ENCODE measurements at places on chromosomes 5 and 9.
A peak's percentile ranks its signal among the peaks of the same experiment; 100 is the strongest.

DNA sequence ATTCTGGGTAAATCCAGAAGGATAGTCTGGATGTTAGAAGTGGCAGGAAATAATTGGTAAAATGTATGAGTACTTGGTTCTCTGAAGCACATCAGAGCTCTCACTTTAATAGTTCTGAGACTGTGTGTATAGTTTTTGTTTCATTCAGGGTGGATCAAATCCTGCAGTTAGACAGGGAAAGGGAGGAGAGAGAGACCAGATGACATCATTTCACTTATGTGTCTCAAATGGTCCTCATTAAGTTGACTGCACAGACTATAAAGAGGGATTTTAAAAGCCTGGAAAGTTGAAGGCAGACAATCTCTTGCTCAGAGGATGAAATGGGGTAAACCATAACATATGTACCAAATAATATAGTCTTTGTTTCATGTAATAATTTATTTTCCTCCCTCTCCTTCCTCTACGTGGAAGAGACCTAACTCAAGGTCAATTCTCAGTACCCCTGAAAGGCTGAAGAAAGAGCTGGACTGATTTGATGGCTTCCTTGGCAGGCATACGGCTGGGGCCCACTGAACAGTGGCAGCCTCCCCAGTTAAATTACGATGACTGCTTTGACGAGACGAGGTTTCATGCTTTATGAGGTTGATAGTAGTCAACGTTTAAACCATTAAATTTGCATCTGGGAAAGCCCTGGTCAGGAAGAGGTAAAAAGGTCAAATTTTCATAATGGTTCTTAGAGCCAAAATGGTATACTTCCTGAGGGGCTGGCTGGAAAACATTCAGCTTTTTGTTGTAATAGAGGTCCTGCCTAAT lies 395.1 kb upstream of the RPS23 start:
- ATAC-seq, result peak; percentile 74

- no peak for ATAC-seq
Measured at GRCh38 chr5:139635606-139636206, 12.4 kb upstream of the CXXC5 start.

GRCh38 chr9:8719833-8720486 lies 920.4 kb upstream of the DMAC1 start:
- peak; percentile 62 for ATAC-seq

DNA sequence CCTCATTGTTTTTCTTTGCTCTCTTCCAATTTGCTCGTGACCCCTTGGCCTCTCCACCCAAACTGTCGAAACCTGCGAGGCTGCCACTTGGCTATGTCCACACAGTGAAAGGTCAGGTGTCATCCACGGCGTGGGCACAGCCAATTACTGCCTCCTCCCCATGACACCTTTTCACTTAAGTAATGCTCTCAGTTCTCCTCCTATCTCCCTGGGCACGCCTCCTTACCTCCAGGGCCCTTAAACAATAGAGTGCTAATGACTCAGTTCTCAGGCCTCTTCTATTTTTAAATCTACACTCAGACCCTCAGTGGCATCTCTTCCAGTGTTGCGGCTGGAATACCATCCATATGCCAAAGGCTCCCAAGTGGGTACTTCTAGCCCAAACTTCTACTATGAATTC lies 256.8 kb downstream of the ROR2 start:
- ATAC-seq, result no peak

GRCh38 chr9:128099932-128100491 lies 27.5 kb downstream of the PTGES2 start:
- ATAC-seq, result peak; percentile 37

All from activated T-helper 17 cell treated with anti-CD3 and anti-CD28 coated beads, Interleukin-2, amount 50 U/mL, for 72 hours (primary cell).